ENCODE measurements at places on chromosomes 3 and 15.
A peak's percentile ranks its signal among the peaks of the same experiment; 100 is the strongest.

DNA sequence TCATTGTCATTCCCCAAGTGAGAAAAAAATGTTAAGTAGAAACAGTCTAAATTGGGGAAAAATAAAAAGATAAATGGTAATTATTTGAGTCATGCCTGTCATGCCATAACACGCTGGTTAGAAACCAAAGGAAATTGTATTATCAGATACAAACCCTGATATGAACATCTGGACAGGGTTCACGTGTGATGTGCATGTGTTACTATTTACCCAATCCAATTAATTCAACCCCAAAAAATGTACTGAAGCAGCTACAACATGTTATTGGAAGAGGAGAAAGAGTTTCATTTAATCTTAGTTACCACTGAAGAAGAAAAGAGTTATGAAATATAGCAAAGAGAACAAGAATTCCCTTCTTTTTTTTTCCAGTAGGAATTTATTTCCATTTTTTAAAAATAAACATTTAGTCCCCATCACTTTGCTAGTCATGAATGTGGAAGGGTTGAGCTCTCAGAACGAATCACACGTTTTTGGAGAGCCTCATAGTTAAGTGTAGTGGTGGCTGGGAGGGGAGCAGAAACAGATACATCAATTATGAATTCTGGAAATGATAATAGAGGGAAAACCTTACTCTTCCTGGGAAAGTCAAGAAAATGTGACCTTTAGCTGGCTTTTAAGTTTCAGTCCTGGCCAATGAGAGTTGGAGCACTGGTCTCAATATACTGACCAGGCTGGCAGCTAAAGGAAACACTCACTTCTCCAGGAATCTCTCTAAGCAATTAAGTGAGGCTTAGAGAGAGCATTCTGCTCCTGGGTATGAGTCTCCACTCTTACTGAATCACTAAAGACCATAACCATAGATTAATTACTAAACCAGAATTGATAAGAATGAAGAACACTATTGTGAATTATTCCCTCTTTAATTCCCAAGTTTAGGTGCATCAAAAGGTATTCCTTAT, 796.5 kb downstream of the GRM7 start:
- no peak for DNase-seq

DNA sequence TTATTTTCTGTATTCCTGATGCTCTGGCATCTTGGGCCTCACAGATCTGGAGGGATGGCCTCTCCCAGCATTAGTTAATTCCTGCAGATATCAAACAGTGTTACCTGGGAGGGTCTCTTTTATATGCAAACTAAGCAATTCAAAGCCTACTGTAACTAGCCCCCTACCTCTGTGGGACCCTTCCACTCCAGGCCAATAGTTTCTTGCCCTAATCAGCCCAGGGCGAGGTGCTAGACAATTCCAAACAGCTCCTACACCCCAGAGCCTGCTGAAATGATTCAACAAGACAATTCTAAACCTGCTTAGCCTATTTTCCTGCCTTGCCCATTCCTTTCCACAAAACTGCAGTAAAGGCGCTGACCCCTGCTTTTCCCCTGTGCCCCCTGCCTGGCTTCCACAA, 106.6 kb upstream of the IGSF10 start:
- DNase-seq, result no peak

- DNase-seq, result no peak
Measured at GRCh38 chr3:7964899-7965298, 536.7 kb upstream of the LMCD1 start.

DNA sequence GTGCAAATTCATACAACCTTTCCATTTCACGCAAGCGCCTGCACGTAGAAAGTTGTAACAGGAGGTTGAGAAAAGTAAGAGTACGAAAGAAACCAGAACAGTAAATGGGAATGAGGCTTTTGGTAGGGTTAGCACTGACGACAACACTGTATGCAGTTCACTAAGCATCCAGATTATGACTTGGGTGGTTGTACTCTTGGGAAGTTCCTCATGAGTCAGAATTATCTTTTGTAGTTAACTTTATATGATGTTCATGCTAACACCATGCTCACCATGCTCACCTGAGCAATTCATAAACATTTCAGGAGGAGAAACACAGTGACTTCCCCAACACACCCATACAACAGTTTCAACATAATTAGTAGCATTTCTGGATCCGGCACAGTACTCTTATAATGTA, 3.0 kb upstream of the LPP start:
- no peak for DNase-seq

DNA sequence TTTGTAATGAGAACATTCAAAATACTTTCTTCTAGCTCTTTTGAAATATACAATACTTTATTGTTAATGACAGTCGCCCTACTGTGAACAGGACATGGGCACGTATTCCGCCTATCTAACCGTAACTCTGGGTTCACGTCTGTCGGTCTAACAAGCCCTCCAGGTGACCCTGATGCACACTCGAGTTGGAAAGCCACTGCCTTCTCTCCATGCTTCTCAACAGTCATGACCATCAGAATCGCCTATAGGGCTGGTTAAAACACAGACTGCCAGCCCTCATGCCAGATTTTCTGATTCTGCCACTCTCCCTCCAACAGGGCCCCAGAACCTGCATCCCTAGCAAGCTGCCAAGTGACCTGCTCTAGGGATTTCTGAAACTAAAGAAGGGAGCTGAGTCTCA, 140.2 kb downstream of the FOXP1 start:
- DNase-seq, result no peak

DNA sequence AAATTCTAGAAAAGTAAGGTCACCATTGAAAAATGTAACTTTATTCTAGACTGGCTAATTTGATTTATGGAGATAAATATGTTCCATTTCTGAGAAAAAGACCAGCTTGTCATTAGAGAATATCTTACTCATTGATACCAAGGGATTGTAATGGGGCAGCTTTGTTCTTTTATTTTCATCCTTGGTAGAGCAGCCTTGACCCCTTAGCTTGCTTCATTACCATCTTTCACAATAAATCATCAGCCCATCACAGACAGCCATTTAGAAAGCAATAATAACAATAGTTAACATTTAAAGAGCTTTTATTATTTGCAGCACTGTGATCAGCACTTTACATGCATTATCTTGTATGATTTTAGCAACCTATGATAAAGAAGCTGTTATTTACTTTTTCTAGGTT, 253.6 kb downstream of the C3orf38 start:
- no peak for DNase-seq

- no peak for DNase-seq
Measured at GRCh38 chr3:147113293-147114044, 292.9 kb downstream of the ZIC4 start.

DNA sequence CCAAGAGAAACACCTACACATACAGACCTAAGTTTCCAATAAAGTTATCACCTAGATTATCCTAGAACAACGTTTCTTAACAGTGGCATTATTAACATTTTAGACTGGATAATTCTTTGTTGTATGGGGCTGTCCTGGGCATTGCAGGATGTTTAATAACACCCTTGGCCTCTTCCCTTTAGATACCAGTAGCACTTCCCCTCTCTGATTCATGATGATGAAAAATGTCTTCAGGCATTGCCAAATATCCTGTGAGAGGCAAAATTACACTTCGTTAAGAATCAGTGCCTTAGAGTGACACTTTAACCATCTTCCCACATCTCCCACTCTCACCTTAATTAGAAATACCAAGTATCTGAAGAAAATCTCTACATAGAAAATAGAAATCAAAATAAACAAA, 352.6 kb downstream of the CGGBP1 start:
- no peak for DNase-seq

DNA sequence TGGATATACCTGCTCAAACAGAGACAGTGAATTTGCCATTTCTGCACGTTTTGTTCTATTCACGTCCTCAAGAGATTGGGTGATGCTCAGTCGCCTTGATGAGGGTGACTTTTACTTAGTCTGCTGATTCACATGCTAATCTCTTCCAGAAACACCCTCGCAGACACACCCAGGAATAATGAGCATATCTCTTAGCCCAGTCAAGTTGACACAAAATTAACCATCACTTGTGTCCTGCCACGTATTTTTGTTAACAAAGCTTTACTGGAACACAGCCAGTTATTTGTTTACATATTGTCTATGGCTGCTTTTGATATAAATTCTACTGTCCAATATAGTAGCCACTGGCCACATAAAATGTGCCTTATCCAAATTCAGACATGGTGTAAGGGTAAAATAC, 218.3 kb downstream of the FHIT start:
- no peak for DNase-seq

- DNase-seq, result no peak
Measured at GRCh38 chr3:119175872-119176756, 2.7 kb downstream of the UPK1B start.

DNA sequence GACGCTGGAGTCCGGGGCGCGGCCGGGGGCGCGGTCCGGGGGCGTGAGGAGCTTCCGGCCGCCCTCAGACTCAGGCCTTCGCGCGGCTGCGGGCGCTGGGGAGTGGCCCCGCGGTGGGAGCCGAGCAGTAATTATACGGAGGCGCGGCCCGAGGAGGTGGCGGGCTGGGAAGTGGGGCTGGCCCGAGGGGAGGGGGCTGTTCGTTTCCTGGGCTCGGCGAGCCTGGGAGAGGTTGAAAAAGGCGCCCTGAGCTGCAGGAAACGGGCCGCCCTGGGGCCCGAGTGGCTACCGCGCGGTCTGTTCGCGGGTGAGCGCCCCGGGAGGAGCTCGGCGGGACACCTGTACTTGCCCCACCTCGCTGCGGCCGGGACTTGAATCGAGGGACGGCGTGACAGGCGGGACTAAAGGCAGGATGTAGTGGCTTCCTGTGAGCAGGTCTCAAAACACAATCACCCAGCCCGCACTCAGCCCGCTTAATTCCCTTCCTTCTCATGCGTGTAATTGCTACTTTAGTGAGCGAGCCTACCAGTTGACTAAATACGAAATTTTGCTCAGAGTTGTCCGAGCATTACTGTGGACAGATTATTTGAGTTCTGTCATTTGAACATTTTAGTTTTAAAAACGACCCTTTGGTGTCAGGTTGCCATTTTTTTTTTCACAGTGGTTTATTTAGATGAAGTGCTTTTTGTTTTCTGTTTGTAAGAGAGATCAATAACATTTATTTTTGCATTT, 860 bp downstream of the RASA2 start:
- DNase-seq, result peak; percentile 60

DNA sequence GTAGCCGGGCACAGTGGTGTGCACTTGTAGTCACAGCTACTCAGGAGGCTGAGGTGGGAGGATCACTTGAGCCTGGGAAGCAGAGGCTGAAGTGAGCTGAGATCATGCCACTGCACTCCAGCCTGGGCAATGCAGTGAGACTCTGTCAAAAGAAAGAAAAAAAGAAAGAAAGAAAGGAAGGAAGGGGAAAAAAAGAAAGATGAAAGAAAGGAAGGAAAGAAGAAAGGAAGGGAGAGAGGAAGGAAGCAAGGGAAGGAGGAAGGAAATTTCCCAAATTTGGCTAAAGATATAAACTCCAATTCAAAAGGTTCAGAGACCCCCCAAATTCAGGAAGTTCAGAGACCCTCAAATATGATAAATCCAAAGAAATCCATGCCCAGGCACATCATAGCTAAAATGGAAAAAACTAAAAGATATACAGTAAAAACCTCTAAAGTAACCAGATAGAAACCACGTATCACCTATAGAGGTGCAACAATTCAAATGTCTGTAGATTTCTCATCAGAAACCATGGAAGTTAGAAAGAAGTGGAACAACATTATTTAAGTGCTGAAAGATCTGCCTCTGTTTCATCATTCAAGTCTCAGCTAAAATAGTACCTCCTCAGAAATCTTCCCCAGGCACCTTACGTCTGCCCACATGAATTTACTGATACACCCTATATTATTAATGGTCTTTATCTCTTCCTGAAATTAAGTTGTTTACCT, 10.7 kb downstream of the DET1 start:
- DNase-seq, result no peak

GRCh38 chr3:112813723-112814171, 32.9 kb downstream of the CD200R1L start:
- no peak for DNase-seq

GRCh38 chr3:143472731-143473523, 353.4 kb downstream of the CHST2 start:
- DNase-seq, result no peak

DNA sequence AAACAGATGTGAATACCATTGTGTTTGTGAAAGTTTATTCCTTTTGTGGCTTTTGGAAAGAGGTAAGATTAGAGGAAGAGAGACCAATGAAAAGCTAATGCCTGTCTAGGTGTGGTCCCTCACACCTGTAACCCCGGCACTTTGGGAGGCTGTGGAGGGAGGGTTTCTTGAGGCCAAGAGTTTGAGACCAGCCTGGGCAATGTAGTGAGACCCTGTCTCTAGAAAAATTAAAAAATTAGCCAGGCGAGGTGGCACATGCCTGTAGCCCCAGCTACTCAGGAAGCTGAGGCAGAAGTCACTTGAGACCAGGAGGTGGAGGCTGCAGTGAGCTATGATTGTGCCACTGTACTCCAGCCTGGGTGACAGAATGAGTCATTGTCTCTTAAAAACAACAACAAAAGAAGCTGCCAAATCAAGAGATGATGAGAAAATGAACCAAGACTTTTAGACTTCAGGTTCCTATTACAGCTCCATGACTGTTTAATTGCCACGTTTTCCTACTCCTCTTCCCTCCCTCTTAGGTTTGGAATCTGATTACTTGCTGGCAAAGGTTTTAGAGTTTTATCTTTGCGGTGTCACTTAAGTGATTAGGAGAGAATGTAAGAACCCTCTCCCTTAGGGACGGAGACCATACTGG, 68.7 kb downstream of the CGNL1 start:
- DNase-seq, result no peak

DNA sequence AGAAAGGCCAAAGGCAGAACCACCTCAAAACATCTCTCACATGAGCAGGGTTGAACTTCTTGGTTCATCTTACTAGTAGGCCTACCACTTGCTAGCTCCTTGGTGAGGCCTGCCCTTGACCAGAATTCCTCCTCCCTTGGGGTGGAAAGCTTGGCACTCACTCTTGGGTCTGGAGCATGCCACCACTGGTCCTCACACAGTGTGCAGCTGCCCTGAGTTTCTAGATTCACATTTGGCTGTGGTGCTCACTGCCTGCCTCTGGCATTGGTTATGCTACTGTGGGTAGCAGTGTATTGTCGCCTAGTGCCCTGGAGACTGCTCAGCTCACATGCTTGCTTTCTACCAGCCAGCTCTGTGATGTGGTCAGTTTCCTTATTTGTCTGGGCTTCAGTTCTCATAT, 23.7 kb downstream of the OXNAD1 start:
- DNase-seq, result no peak

GRCh38 chr3:89079944-89080343, 27.5 kb upstream of the EPHA3 start:
- DNase-seq, result no peak

- no peak for DNase-seq
Measured at GRCh38 chr15:75573648-75574384, 5.3 kb downstream of the PTPN9 start.

- no peak for DNase-seq
Measured at GRCh38 chr15:39145854-39146625, 434.8 kb upstream of the THBS1 start.

DNA sequence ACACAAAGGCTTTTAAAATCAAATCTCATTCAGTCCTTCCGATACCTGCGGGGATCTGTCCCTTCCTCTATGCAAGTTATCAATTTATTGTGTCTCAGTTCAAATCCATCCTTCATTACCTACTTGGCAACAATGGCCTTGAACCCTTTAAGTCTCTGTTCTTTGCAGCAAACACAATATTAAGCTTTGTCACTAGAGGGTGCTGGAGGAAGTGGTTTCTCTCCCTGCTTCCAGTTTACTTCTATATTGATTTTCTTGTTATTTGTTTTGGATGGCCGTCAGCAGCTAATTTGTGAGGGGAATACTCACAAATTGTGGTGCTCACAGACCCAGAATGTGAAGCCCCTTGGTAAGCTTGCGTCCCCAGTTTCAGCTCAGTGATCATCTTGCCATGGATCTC, 278.3 kb downstream of the FGF12 start:
- DNase-seq, result no peak

All from stimulated activated CD4-positive, alpha-beta T cell treated with anti-CD3 and anti-CD28 coated beads, Interleukin-1b, Interleukin-23, amount 100 ng/mL, for 1 hour (primary cell).